ENCODE measurements at places on chromosomes 16 and 17.

DNA sequence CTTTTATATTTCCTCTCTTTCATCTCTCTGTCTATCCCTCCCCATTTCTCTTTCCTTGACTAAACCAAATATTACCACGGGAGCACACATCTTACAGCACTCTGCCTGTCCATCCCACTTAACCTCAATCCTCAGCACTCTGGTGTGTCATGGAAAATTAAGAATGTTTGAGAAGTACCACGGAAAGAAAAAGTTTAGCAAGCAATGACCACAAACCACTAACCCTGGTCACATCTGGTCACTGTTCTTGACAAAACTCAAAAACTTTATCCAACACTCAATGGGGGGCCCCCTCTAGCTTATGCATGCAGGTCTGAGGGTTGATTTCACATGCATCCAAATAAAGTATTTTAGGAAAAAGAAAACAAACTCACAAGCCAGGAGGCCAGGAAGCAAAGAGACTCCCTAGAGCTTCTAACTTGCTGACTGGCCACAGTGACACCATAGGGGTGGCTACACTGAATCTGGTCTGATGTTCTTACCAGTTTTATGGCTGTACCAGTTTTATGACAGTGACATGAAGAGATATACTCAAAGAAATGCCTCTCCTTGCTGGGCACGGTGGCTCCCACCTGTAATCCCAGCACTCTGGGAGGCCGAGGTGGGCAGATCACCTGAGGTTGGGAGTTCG is 229.2 kb downstream of the STX8 start:
- no peak for DNase-seq

- no peak for DNase-seq
Measured at GRCh38 chr16:12142157-12142556, 165.6 kb downstream of the SNX29 start.

- no peak for DNase-seq
Measured at GRCh38 chr17:75124041-75124818, 7.3 kb downstream of the NT5C start.

DNA sequence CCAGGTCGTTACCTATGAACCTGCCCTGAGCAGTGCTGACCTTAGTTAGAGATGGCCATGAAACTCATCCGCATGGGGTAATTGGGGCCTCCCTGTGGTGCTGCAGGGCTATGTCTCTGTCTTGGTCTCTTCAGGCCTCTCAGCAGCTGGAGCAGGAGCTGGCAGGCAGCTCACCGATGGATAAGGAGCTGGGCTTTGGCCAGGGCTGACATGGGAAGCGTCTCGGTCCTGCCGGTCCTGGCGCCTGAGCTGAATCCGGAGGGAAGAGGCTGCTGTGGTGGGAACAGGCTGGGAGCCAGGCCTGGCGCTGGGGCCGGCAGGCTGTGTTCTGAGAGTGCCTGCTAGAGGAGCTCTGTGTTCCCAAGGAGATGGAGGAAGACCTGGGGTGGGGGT is 10.1 kb downstream of the IL32 start:
- no peak for DNase-seq

All from RPMI8226 (cell line).